PC-3 (cell line): ENCODE measurements at places on chromosomes 12 and 14.

GRCh38 chr14:75725481-75725880 is 64.4 kb downstream of the TTLL5 start:
- no peak for DNase-seq

GRCh38 chr14:58703161-58703506 is 65.4 kb downstream of the DACT1 start:
- DNase-seq, result no peak

- DNase-seq, result peak; percentile 50
Observed at GRCh38 chr12:7130701-7131501, 730 bp downstream of the CLSTN3 start.

GRCh38 chr12:133130808-133131128 is 341 bp downstream of the ZNF10 start:
- DNase-seq, result no peak

GRCh38 chr14:72708708-72709475 is 185.0 kb downstream of the DPF3 start:
- DNase-seq, result peak; percentile 91

- DNase-seq, result peak; percentile 40
Observed at GRCh38 chr12:123120452-123121166, 30.3 kb downstream of the PITPNM2 start.
